Fibroblast of upper back skin (primary cell): ENCODE measurements at places on chromosomes 11 and 22.

- DNase-seq = peak; percentile 4
Observed at GRCh38 chr11:120746836-120747609, 235.5 kb downstream of the GRIK4 start.

- DNase-seq = no peak
Observed at GRCh38 chr22:32830957-32831356, 29.5 kb downstream of the TIMP3 start.

DNA sequence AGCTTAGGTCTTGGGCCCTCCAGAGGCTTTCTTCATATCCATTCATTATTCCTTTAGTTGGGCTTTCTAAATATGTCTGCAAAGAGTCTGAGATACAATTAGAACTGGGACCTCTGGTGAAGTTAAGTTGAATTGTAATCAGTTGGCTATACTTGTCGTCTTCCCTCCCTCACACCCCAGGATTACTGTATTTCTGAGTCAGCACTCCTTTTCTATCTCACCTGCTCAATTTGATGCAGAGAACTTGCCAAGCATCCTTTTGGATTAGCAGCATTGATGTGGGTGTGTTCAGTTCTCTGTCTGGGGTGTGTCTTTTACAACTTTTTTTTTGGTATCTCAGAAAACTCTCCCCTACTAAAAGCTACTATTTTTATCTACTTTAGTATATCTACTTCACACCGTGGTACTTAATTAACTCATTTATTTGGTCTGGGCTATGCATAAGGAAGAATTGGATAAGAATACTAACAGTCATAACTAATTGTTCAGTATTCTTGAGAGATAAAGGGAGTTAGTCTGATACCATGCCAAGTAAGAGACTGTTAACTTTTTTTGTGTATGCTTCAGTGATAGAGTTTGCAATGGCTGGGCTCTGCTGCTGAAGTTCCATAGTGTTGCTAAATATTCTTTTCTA is 15.1 kb downstream of the CTNND1 start:
- no peak for DNase-seq

DNA sequence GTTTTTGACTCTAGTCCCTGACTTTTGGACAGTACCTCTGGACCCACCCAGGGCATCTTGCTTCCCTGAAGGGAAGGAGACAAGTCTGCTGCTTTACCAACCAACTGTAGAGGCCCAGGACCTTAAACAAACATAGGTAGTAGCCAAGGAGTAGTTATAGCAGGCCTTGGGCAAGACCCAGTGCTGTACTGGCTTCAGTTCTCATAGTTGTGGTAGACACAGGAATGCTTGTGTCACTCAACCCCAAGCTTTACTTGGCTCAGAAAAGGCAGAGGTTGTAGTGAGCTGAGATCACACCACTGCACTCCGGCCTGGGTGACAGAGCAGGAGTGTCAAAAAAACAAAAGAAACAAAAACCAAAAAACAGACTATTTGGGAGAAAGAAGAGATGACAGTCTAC is 21.3 kb upstream of the OR52M1 start:
- no peak for DNase-seq

DNA sequence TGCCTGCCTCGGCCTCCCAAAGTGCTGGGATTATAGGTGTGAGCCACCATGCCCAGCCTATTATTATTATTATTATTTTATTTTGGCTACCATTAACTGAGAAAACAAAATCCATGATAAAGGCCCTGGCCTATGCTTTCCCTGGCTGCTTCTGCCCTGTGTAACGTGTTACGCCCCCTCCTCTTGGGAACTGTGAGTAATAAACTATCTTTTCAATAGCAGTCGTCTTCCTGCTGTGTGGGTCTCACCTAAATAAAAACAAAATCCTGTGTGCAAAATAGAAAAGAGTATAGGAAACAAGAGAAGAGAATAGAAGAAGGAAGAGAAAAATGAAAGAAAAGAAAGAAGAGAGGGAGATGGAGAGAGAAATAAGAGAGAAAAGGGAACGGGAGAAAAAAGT is 237.0 kb downstream of the MIAT start:
- peak; percentile 20 for DNase-seq

DNA sequence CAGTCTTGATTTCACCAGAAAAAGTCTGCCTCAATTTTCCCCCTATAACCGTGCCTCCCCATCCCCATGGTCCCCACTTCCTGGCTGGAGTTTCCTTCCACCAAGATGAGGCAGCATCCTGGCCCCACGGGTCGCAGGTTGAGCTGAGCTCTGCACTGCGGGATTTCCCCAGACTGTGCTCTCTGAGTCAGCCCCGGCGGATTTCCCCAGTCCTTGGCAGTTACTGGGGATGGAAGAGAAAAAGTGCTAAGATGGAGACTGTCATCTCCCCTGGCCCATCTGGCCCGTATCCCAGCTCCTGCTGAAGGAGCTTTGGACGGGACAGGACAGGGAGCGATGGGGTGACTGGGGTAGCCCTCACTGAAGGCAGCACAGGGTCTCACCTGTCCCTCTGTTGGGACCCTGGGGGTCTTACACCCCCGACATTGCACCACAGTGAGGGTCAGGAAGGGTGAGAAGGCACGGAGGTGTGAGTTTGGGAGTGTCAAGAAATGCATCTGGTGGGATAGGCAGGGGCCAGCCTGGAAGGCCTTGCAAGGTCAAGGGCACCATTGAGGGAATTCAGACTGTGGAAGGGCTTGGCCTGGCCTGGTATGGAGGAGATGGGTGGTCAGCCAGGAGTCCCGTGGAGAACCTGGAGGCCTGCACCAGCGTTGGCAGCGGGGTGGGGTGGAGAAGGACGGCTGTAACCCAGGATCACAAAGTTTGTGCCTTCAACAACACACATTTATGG is 36.5 kb downstream of the NADSYN1 start:
- peak; percentile 17 for DNase-seq

DNA sequence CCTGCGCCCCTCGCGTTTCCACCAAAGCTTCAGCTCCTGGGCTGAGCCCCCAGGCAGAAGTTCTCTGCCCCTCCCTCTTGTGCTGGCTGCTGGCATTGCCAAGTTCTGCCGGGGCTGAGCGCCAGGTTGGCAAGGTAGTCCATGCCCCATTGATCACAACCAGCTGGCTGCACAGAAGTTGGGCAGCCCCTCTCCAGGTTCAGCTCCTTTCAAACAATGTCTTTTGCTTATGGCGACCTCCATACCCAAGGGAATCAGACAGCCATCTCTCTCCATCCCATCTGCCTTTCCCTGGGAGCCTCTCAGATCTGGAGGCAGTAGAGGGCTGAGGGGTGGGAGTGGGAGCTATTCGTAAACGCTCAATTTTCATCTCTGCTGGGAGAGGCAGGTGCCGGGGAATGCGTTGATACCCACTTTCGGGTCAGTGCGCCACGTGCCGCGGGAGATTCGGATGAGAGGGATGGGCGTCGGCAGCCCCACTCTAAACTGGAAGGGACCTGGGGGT is 1.5 kb downstream of the ADAMTS8 start:
- DNase-seq = no peak

- no peak for DNase-seq
Observed at GRCh38 chr11:17563231-17563646, 16.2 kb downstream of the OTOG start.

GRCh38 chr22:29979777-29980321 is 96.9 kb downstream of the MTMR3 start:
- DNase-seq = no peak

DNA sequence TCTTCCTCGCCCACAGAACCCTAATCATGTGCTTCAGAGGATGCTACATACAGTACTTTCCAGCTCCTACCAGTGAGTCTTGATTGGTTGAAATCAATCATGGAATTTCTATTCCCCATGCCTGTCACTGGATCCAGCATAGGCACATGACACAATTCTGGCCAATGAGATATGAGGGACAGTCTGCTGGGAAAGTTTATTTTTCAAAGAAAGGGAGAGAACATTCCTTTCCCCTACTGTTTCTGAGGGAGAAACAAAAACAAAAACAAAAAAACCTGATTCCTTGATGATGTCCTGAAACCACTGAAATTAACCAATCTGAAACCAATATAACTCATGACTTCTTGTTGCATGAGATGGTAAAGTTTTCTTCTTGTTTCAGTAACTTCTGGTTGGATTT is 3.3 kb upstream of the RCN1 start:
- DNase-seq = peak; percentile 50

GRCh38 chr11:36311926-36312595 is 16.0 kb downstream of the PRR5L start:
- peak; percentile 20 for DNase-seq

GRCh38 chr22:44340271-44341239 is 27.8 kb upstream of the SHISAL1 start:
- no peak for DNase-seq

DNA sequence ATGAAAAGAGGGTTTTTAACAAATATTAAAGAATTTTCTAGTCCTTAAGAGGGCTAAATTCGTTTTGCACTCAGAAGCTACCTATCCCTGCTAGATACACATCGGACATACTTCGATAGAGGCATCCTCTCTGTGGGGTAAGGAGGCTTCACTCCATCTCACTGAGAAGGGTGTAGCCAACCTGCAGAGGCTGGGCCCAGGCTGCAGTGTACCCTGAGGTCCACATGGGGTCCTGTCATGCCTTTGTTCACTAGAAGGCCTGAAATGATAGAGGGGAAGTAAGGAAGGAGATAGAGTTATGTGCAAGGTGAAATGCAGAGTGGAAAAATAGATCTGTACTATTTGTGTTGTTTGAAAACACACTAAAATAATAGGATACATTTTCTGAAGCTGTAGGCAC is 45.6 kb downstream of the IGSF9B start:
- DNase-seq = no peak

DNA sequence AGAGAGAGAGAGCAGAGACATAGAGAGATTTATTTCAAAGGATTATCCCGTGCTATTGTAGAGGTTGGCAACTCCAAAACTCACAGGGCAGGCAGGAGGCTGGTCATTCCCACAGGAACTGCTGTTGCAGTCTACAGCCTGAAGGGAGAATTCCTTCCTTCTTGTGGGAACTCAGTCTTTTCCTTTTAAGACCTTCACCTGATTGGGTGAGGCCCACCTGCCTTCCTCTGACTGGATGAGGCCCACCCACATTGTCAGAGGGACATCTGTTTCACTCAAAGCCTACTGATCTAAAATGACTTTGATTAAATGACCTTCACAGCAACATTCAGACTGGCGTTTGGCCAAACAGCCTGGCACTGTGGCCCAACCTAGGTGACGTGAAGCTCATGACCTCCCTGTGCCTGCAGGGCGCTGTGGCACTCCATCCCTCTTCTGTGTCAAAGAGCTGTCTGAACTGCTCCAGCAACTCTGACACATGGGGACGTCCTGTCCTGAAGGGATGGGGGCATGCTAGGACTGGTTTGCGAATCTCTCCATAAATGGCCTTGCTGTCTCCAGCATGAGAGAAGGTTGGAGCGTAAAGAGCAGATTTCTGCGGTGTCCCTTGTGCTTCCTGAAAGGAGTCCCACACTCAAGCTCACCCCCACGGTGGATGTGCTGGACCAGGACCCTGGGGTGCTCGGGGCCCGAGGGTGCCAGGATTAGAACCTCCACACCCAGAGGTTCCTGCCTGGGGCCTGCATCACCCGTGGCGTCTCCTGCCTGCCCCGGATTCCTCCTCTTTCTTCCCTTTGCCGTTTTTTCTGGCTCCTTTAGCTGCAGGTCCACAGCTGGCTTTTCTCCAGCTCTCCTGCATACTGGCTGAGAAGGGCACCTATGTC is 20.7 kb downstream of the KRTAP5-5 start:
- no peak for DNase-seq

- peak; percentile 25 for DNase-seq
Observed at GRCh38 chr11:70661761-70662501, 263.6 kb downstream of the CTTN start.
